Activated naive CD4-positive, alpha-beta T cell (primary cell): ENCODE measurements at places on chromosomes 6 and 20.

GRCh38 chr6:89522778-89523177 lies 89.8 kb downstream of the ANKRD6 start:
- DNase-seq = no peak

- DNase-seq = no peak
Observed at GRCh38 chr20:20897922-20898321, 185.5 kb upstream of the RALGAPA2 start.

GRCh38 chr6:1367771-1368170 lies 21.6 kb upstream of the FOXF2 start:
- no peak for DNase-seq

DNA sequence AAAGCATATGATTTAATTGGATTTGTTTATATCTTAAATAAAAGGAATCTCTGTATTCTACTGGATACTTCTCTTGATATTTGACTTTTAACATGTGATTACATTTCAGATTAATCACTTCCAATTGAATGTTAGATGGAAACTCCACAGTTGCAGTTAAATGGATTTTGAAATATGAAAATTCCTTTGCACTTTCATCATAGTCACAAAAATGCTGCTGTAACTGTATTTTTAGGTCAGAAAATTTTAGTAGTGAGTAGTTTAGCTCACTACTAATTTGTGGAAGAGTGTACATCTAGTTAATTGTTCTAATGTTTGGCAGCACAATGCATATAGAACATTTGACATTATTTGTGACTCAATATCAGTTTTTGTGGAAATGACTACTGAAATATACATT lies 26.8 kb downstream of the PTCHD4 start:
- no peak for DNase-seq

DNA sequence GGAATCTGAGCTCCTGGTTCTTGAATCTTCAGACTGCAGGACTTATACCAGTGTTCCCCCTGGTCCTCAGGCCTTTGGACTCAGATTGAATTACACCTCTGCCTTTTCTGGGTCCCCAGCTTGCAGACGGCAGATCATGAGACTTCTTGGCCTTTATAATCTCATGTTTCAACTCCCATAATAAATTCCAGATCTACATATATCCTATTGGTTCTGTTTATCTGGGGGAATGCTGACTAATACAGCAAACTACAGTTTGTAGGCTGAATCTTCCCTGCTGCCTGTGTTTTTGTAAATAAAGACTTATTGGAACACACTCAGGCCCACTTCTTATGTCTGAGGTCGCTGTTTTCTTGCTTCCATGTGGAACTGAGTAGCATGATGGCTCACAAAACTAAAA lies 184.7 kb downstream of the HDGFL1 start:
- DNase-seq = no peak

DNA sequence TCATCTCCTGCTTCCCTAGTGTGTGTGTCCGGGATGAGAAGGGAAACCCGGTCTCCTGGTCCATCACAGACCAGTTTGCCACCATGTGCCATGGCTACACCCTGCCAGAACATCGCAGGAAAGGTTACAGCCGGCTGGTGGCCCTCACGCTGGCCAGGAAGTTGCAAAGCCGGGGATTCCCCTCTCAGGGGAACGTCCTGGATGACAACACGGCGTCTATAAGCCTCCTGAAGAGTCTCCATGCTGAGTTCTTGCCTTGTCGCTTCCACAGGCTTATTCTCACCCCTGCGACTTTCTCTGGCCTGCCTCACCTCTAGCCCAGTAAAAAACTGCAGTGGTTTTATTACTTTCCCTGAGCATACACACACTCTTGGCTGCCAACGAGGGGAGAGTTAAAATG lies 23.9 kb upstream of the C6orf141 start:
- DNase-seq = no peak

GRCh38 chr6:35706468-35706867 lies 17.8 kb upstream of the FKBP5 start:
- DNase-seq = no peak

DNA sequence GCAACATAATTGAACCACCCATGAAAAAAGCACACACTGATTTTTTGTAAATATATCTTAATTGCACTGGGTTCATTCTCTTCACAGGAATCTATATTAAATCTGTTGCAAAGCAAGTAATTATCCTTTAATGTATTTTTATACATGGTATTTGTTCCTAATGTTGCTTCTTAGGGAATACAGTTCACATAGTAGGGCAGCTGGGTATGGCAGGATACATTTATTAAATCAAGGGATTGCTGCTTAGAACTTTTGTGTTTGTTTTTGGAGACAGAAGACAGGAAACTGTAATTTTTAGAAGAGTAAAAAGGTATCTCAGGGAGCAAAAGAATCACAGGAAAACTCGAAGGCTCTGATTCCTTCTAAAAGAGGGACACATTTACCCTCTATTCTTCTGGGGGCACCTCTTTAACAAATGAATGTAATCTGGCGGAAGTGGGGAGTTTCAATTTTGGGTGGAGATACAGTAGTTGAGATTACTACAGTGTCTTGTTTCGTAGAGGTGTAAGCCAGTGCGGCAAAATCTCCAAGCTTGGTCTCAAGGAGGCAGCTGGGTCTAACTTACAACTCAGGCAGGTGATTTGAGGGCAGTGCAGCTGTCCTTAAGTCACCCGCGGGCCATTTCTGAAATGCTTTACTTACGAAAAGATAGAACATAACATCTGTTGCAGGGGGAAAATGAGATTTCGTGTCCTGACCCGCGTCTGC lies 812 bp upstream of the SMIM13 start:
- no peak for DNase-seq

GRCh38 chr6:115617031-115617430 lies 443.7 kb downstream of the FRK start:
- no peak for DNase-seq

GRCh38 chr6:45044510-45045252 lies 283.4 kb upstream of the RUNX2 start:
- no peak for DNase-seq

GRCh38 chr6:76867182-76867581 lies 596.1 kb downstream of the HTR1B start:
- no peak for DNase-seq

- DNase-seq = no peak
Observed at GRCh38 chr20:57560554-57561355, at the start of gene PCK1. Gene PCK1, plus strand, starts transcription at chr20:57561110. Its CDS starts 302 bp downstream, at chr20:57561412.

GRCh38 chr6:116381000-116381399 lies 10.3 kb downstream of the DSE start:
- DNase-seq = no peak

DNA sequence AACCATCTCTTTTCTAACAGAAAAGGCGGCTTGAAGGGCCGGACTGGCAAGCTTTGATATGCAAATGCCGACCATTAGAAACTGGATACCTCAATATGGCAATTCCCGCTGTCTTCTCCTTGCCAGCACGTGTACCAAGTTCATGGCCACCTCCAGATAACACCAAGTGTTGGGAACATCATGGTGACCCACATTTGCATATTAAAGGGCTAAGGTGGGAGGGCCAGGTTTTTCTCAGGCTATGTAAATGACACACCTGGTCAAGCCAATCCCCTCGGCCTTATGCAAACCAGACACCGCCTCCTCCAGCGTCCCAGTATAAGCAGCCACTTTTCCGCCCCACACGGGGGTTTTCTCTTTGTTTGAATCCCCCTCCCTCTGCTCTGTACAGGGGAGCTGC lies 110.7 kb downstream of the DACT2 start:
- no peak for DNase-seq

DNA sequence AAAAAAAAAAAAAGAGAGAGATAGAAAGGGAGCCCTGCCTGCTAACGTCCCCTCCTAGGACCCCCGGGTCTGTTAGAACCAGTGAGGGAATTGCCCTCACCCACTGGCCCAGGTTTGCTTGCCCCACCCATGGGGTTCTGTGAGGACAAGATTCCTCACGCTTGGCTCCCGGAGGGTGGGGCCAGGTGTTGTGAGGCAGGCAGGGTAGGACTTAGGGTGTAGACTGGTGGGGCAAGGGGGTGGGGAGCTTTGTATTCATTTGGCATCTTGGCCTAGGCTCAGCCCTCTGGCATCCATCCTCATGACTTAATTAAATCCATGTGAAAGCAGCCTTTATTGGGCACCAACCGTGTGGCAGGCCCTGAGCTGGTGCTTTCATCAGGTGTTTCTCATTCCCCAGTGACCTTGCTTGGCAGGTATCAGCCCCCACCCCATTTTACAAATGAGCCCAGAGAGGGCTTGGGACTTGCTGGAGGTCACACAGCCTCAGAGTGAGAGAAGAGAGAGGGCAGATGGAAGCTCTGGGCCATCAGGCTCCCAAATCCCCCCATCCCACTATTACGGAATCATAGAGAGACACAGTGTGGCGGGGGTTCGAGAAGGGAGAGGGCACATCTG lies 19.0 kb downstream of the RAB44 start:
- DNase-seq = no peak

DNA sequence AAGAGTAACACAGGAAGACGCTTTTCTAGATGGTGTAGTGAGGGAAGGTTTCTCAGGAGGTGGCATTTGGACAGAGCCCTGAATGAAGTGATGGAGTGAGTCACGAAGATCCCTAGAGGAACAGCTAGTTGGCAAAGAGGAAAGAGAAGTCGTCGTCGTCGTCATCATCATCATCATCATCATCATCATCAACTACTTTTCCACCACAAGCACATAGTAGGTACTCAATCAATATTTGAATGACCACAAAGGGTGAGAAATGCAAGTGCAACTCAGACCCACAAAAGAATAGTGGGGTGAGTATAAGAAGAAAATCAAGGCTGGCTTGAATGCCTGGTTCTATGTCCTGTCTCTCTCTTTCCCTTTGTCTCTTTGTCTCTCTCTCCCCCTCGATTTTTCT lies 28.3 kb upstream of the OCSTAMP start:
- DNase-seq = no peak

DNA sequence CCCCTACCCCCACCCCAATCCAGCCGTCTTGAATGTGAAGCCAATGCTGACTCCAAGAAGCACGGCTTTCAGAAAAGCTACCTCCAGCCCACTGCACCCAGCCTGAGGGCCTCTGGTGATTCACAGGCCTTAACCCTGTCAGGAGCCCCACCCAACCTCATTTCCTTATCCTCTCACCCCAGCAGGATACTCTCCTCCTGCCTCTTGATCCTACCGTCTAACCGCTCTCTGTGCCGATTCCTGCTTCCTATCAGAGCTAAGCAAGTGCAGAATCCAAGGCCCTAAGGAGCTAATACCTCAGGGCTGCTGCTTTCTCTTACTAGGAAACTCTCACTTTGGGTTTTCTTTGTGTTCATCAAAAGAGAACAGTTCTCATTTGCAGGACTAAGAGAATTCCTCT lies 47.2 kb downstream of the TRERF1 start:
- no peak for DNase-seq

DNA sequence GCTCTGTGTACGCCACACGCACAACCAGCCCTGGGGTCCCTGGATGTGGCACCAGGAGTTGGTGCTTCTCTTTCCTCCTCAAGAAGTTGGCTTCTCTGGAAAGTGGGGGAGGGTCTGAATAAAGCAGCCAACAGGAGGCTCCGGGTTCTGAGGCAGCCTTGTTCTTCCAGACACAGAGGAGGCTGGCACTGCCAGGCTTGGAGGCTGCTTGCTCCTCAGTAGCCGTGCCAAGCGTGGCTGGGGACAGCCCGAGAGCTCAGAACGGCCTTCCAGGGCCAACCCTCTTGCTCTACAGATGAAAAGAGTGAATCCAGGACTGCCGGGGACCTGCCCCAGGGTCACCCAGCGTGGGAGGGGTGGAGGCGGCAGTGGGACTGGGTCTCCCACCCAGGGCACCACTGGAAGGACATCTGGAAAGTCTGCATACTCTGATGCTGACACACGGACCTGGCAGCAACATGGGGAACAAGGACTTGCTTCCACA lies 70.4 kb downstream of the SLC22A23 start:
- DNase-seq = no peak

- peak; percentile 9 for DNase-seq
Observed at GRCh38 chr6:110180228-110181008, at the start of gene CDC40. Gene CDC40, plus strand, starts transcription at chr6:110180427. Its CDS starts 18 bp downstream, at chr6:110180445.

DNA sequence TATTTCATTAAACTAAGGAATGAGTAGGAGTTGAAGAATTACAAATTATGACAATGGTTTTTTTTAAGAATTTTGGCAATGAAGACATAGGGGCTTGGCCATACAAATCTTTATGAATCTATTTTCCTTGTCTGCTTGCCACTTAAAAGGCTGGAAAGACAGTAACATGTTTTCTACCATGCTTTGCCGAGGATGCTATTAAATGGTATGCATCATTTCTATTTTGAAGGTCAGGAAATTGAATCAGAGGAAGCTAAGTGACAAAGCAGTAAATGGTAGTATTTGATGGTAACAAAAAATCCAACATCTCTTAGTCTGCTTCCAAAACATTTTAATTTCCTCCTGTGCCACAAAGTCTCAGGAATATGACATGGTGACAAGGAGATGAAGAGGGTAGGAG lies 287.2 kb downstream of the RFPL4B start:
- no peak for DNase-seq

DNA sequence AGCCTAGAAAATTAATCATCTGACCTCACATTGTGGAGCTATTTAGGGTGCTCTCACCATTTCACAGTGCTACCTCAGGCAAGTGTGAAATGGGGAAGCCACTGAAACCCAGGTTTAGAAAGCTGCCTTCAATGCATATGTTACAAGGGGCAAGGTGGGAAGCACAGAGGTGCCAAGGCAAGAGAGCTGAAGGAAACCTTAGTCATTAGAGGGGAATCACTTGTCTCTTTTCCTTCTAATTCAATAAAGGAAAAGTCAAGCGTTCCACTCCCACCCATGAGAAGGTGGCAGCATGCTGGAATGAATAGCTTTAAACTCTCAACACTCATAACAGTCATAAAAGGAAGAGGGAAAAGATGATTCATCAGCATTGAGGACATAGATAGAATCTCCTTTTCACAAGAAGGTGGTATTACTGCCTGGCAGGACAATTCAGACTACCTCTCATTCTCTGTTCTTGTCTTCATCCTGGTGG lies 251.9 kb upstream of the IRAK1BP1 start:
- DNase-seq = no peak

DNA sequence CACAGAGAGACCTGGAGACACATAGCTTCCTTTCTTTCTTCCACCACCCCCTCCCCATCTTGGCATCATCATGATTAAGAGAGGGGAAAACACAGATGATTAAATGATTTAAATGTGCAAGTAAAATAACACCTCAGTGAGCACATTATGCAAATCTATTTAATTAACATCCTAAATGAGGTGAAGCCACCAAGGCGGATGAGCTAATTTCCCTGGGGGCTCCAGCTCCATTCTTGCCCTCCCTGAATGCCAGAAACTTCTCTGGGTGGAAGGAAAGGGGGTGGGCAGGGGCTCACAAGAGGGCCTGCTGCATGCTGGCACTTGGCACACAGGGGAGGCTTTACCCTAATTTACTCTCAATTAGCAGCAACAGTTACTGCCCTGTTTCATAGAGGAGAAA lies 32.5 kb upstream of the TGM2 start:
- DNase-seq = no peak

DNA sequence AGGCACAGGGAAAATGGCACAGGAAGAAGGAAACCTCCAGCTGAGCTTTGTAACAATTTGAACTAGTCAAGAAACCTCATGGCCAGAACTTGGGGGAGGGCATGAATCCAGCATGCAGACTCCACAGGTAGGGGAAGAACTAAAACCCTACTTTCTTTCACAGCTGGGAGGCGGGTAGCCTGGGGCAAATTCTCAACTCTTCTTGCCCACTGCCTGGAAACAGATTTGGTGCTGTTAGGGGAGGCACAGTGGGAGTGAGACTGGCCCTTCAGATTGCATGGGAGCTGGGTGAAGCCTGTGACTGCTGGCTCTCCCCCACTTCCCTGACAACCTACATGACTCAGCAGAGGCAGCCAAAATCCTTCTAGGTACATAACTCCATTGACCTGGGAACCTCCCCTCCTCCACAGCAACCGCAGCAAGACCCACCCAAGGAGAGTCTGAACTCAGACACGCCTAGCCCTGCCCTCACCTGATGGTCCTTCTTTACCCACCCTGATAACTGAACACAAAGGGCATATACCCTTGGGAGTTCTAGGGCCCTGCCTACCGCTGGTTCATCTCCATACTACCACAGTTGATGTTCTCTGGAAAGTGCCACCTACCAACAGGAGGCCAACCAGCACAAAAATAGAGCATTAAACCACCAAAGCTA lies 37.2 kb upstream of the TRIM27 start:
- no peak for DNase-seq
